ENCODE measurements at places on chromosomes 3 and 15.

DNA sequence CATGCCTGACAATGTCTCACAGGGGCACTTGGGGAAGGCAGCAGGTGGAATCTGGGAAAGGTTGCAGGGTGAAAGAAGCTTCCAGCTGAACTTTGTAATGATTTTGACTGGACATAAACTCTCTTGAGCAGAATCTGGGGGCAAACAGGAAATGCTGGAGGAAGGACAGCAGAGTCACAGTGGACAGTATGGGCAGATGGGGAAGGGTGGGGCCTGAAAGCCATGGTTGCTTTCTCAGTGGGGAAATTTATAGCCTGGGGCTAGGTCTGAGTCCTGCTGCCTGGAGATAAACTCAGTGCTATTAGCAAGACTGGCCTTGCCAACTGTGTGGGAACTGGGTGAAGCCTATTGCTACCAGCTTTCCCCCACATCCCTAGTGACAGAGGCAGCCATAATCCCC lies 203.2 kb downstream of the OSBPL10 start:
- no peak for DNase-seq

DNA sequence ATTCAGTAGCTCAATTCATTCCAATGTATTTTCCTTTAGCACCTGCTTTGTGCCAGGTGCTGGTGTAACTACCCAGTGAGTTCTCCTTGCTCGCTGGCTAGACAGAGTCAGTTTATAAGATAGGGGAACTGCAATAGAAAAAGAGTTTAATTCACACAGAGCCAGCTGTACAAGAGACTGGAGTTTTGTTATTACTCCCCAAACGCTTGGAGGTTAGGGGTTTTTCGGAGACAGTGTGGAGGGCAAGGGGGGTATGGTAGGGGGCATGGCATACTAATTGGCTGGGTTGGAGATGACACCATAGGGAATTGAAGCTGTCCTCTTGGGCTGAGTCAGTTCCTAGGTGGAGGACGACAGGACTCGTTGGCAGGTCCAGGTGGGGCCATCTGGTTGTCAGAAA lies 5.4 kb upstream of the CFAP91 start:
- DNase-seq = no peak

GRCh38 chr15:75235760-75236729 lies 22.1 kb upstream of the GOLGA6C start:
- no peak for DNase-seq

GRCh38 chr15:69304182-69304545 lies 5.5 kb downstream of the PAQR5 start:
- DNase-seq = peak; percentile 36

- DNase-seq = no peak
These were observed 6.9 kb upstream of the IL16 start for GRCh38 chr15:81189583-81190283.

- DNase-seq = no peak
These were observed 61.0 kb downstream of the TRAK1 start for GRCh38 chr3:42152193-42152592.

DNA sequence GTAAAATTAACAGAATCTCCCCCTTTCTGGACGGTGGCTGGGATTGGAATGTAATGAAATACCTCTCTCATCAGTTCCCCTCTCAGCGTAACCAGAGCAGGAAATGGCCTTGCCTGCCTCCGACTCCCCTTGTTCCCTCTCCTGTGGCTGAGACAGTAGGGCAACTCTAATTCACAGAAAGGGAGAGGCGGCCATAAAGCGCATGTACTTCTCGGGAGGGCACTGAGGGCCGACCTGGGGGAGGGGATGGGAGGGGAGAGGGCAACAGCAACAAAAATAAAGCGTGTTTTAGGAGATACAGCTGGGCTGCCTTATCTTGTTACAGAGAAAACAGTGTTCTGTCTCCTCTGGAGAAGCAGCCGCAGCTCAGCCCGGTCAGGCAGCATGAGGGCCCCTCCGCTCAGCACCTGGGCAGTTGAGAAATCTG lies 783.3 kb upstream of the ARRDC4 start:
- no peak for DNase-seq

DNA sequence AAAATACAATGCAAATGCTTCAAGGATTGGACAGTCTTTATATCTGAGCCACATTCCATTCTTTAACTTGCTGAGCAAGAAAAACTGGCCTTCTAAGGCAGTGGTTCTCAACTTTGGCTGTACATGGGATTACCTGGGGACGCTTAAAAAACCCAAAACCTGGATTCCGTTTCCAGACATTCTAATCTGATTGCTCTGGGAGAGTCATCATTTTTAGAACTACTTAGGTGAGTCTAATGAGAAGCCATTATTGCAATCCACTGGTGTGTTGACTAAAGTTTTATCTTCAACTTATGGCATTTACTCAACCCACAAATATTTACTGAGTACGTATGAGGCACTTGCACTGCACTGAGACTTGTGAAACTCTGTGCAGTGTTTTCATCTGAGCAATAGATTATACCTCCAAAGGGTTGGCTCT lies 195.7 kb upstream of the ATP11B start:
- peak; percentile 11 for DNase-seq

DNA sequence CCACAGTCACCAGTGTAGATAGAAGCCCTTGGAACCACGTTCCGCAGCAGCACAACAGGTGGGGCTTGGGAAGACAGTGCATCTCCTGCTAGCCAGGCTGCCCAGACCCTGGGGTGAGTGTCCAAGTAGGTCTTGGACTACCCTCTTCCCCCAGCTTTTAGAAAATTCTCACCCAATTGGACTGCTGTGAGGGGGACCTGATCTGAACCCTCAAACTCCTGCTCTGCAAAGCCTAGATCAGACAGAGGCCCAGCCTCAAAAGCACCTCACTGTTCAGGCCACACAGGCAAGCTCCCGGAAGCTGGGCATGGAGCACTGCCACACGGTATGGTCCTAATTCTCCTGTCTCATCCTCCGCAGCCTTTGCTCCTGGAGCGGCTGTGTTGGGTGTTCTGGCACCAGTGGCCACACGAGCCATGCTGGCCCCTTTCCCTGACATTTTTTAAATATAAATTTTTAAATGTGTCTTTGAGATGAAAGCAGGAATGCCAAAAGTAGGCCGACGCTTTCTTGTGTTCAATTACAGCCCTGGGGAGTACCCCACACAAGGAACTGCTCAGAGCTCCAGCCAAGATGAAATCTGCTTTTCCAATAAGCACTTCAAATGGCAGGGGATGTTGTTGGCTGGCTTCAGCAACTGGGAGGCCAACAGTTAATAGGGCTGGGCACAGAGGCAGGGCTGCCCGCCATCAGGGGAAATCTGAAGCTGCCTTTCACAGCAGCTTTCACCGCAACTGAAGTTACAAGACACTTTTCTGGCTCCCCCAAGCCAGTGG lies 40.9 kb downstream of the CPN2 start:
- DNase-seq = no peak

DNA sequence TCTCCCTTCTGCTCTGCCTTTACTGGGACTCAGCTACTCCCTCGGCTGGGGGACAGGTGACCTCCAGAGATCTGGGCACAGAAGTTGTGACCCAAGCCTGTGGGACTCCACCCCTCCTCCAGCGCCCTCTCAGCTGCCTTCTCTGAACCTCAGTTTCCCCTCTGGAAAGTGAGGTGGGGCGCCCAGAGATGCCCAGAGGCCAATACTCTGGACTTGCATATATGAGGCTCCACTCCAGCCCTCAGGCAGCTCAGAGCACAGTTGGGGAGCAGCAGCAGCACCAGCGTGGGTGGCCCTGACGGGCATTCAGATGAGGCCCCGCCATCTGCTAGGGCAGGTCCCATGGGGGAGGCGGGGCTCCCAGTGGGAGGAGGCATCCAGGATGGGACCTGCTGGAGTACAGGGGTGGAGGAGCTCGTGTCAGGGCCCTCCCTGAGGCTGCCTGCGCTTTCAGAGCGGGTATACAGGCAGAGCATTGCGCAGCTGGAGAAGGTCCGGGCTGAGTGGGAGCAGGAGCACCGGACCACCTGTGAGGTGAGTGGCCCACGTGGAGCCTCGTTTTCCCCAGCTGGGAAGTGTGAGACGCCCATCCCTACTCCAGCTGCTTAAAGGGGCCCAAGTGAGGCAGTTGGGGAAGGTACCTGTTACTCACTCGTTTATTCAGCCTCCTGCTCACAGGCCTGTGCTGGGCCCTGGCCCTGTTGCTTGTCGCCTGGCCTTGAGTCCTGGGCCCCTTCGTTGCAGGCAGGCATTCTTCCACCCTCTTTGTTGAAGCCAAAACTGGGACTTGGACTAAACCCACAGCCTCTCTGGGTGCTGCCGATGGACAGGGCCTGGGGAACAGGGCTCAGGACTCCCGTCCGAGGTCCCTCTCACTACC lies 35.4 kb downstream of the PSTPIP1 start:
- DNase-seq = no peak

GRCh38 chr15:68196445-68197169 lies 8.5 kb downstream of the CALML4 start:
- DNase-seq = no peak

DNA sequence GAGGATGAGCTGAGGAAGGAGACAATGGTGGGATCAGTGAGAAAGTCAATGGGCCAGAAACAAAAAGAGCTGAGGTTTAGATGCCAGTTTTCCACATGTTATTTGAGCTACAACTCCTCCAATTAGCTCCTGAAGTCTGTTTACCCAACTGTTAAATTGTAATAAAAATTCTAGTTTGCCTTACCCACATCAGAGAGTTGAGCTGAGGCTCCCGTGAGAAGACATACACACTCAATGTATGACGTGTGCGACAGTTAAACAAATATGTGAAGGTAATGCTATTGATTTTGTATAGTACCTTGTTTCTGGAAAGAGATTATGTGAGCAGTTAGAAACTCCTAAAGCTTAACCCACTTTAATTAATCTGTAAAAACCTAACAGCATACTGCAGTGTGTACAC lies 318.1 kb upstream of the GRM7 start:
- DNase-seq = no peak

- peak; percentile 34 for DNase-seq
These were observed 84.6 kb downstream of the HCN4 start for GRCh38 chr15:73284090-73284716.

- DNase-seq = no peak
These were observed 655.7 kb upstream of the ARPP21 start for GRCh38 chr3:34983631-34984030.

GRCh38 chr3:40129510-40129909 lies 180.0 kb upstream of the EIF1B start:
- no peak for DNase-seq

DNA sequence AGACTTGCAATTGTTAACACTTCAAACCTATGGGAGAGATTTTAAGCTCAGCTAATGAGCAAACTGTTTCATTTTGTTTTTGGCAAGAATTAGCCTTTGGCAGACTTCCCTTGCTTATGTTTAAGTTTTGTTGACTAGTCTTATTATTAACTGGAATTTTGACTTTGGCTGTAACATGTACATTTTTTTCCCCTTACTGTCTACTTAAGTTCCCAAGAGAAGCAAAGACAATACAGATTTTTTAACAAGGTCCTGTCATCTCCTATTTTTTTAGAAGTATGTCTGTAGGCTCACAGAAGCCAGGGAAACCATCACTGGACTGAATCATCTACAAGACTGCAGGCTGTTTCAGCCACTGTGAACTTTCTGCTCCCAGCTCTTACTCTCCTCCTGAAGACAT lies 74.3 kb downstream of the DGKG start:
- DNase-seq = no peak

- no peak for DNase-seq
These were observed 304.6 kb upstream of the UBE2E2 start for GRCh38 chr3:22898558-22898957.

- DNase-seq = peak; percentile 61
These were observed 20.1 kb upstream of the ZCWPW2 start for GRCh38 chr3:28328188-28329151.

- DNase-seq = no peak
These were observed 85.8 kb downstream of the ANP32A start for GRCh38 chr15:68734881-68735280.

DNA sequence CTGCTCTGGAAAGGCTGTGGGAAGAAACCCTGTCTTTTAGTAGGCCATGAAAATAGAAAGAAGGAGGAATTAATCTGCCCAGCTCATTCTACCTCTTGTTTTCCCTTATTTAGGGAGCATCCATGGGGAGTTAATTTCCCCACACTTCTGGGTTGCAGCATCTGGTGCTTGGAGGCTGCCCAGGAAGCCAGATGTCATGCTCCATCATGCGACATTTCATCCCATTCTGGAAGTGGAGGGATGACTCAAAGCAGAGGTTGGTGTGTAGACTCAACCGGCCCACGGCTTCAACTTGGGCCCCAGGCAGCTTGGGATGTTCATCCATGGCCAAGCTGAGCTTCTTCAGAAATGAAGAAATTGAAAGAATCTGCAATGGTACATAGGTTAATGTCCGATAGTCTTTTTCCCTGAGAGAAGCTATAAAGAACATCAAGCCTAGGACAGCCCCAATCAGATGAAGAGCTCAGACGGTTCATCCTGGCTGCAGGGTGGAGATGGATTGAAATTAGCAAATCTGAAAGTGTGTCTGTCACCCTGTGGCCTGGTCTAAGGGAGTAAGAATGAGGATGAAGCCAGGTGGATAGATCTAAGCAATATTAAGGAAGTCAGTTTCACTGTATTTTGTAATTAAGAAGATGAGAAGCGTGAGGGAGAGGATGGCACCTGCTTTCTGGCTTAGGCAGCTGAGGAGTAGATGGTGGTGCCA lies 24.5 kb upstream of the PROK2 start:
- DNase-seq = no peak

GRCh38 chr3:114846252-114846651 lies 300.8 kb downstream of the ZBTB20 start:
- no peak for DNase-seq

- no peak for DNase-seq
These were observed 268.5 kb downstream of the PTPRG start for GRCh38 chr3:61829722-61830350.

- no peak for DNase-seq
These were observed 14.1 kb downstream of the TTC21A start for GRCh38 chr3:39121621-39122020.

DNA sequence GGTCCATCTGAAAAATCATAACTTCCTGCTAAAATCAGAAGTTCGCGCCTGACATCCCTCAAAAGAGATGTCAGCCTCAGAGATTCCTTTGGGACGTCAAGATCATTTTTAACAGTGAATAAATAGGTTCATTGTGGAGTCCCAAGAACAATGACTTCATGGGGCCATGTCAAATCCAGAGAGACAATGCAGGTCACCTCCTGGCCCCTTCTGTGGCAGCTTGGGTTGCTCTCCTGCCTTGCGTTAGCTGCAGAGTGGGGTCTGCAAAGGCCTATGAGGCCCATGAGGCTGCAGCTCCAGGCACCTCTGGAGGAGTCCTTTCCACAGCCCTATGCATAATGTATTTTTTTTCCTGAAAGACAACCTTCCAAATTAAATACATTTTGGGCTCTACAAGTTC lies 282.3 kb downstream of the ADAMTS17 start:
- no peak for DNase-seq

DNA sequence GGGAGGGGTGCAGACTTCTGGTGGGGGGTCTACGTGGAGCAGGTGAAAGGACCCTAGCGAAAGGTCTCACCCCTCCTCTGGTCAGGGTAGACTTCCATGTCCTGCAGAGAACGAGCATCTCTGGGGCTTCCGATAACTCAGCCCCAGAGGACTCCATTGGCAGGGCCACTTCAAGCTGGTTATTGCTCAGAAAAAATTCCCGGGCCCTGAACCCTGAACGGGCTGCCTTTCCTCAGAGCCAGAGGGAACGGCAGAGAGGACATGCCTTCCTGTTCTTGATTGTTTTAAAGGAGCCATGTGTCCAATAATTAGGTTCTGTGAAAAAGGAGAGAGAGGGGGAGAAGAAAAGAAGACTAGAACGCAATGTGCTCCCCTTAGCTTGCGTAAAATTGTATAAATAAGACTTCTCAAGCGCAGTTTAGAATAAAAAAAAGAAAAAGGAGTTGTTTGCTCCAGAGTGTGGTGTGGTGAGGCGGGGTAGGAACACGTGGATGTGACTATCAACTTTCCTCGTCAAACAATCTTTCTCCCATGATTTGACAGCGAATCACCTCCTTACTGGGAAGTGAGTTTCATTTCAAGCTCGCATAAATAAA lies 193.4 kb upstream of the UBE2E1 start:
- peak; percentile 73 for DNase-seq

Measured in RKO (cell line).